ENCODE measurements at places on chromosomes 12 and 14. TPM values are rescaled to one million over a fixed set of nuclear protein-coding genes. Genes with fewer than 3 reads are reported as not detected.

Gene KRT85
- not detected for polyA plus RNA-seq

Gene CAPZA3
- not detected for polyA plus RNA-seq

- DNase-seq: no peak
Measured at GRCh38 chr12:29066011-29066588, 83.0 kb upstream of the FAR2 start.

GRCh38 chr12:80894179-80894578 lies 43.6 kb downstream of the LIN7A start:
- DNase-seq: no peak

- DNase-seq: no peak
Measured at GRCh38 chr14:39342768-39343167, 89.5 kb downstream of the FBXO33 start.

All from ovary (tissue), 10 donors.